Hematopoietic multipotent progenitor cell treated with erythropoietin and hydrocortisone succinate and interleukin-3 and kit ligand, for 15 days (in vitro differentiated cells): ENCODE measurements at places on chromosomes 12 and 14.
A peak's percentile ranks its signal among the peaks of the same experiment; 100 is the strongest.

DNA sequence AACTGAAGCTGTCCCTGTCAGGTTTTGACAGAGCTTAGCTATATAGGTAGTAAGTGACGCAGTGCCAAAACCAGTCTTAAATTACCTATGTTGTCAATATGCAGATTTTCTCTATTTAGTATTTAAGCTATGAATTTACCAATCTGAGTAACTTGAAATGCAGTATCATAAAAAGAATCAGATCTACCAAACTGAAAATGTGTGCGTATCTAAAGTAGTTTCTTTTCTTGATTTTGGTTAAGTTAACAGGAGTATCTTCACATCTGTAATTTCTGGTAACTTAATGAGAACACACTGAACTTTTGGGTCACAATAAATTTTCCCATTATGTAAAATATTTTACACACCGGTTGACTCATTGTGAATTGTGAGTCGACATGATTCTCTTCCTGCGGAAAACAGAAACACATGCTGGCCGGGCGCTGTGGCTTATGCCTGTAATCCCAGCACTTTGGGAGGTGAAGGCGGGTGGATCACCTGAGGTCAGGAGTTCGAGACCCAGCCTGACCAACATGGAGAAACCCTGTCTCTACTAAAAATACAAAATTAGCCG, 45.1 kb downstream of the TRAF3 start:
- no peak for DNase-seq

- no peak for DNase-seq
These were observed 347.9 kb downstream of the BCAT1 start for GRCh38 chr12:24600996-24601395.

DNA sequence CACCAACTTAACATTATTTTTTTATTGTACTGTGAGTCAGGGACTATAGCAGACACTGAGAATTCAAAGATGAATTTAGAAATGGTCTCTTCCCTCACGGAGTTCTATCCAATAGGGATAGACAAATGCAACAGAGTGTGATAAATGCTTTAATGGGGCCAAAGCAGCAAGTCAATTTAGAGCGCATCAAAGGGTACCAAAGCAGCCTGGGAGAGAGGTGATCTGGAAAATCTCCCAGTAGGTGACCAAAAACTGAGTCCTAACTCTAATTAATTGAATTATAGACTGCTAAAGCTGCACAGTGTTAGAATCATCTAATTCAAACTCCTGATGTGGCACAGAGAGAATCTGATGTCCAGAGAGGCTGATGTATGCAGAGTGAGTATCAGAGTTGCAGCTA, 2.6 kb downstream of the LIN7A start:
- DNase-seq: no peak

DNA sequence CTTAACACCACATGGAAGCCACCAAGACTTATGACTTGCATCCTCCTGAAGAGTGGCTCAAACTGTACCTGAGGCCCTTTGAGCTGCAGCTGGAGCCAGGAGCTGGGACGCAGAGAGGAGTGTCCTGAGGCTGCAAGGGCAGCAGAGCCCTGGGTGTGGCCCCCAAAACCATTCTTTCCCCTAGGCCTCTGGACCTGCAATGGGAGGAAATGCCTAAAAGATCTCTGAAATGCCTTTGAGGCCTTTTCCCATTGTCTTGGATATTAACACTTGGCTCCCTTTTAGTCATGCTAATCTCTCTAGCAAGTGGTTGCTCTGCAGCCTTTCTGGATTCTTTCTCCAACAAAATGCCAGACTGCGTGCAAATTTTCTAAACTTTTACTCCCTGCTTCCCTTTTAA, 156.1 kb downstream of the SLC38A4 start:
- DNase-seq: no peak

- DNase-seq: no peak
These were observed 126.4 kb upstream of the FOXN3 start for GRCh38 chr14:89543425-89543790.

GRCh38 chr12:104641862-104642261, 185.1 kb downstream of the CHST11 start:
- DNase-seq: no peak

- DNase-seq: peak; percentile 25
These were observed 30.3 kb upstream of the ADIPOR2 start for GRCh38 chr12:1660304-1661187.

DNA sequence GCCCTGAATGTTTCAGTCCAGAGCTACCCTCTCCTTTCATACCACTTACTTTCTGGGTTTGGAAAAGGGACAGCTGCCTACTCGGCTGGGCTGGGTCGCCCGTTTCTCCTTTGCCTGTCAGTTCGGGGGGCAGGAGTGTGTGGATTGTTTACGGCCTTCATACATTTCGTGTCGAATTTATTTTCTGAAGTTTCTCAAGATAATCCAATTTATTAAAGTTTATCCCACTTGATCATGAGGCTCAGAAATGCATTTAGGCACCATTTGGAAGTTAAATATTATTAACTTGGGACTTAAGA, 608 bp downstream of the ZNF410 start:
- DNase-seq: no peak

- DNase-seq: no peak
These were observed 131.1 kb downstream of the ETV6 start for GRCh38 chr12:11780521-11781101.
